Caco-2 (cell line): ENCODE measurements at places on chromosomes 16 and 17.

GRCh38 chr17:34981538-34982241, 1.4 kb downstream of the LIG3 start:
- 0 out of 2 replicates have a peak, but pooled peaks cover 10% of the 10 kb centered on the region for H3K4me1 ChIP-seq
- no peaks in the 10 kb centered on the region for H3K27me3 ChIP-seq
- H3K27ac ChIP-seq: peak overlapping the region; percentile 93
- no peak for DNase-seq
- H3K4me3 ChIP-seq: peak overlapping the region; percentile 75

- no peaks in the 10 kb centered on the region for H3K36me3 ChIP-seq
- peaks cover 5% of the 10 kb centered on the region; the same call in 1 of the 2 replicates for H3K4me1 ChIP-seq
- H3K4me3 ChIP-seq: no peak overlapping the region
- H3K27me3 ChIP-seq: no peaks in the 10 kb centered on the region
- no peak for DNase-seq
Measured at GRCh38 chr16:14539631-14540030, 90.4 kb downstream of the PARN start.

GRCh38 chr16:58913456-58913855, 179.3 kb upstream of the GOT2 start:
- H3K36me3 ChIP-seq: no peaks in the 10 kb centered on the region
- DNase-seq: no peak
- H3K4me3 ChIP-seq: no peak overlapping the region

GRCh38 chr16:57004387-57005250, 15.3 kb downstream of the NLRC5 start:
- H3K27me3 ChIP-seq: no peaks in the 10 kb centered on the region
- H3K4me3 ChIP-seq: no peak overlapping the region
- H3K36me3 ChIP-seq: no peaks in the 10 kb centered on the region
- no peak overlapping the region for H3K27ac ChIP-seq

DNA sequence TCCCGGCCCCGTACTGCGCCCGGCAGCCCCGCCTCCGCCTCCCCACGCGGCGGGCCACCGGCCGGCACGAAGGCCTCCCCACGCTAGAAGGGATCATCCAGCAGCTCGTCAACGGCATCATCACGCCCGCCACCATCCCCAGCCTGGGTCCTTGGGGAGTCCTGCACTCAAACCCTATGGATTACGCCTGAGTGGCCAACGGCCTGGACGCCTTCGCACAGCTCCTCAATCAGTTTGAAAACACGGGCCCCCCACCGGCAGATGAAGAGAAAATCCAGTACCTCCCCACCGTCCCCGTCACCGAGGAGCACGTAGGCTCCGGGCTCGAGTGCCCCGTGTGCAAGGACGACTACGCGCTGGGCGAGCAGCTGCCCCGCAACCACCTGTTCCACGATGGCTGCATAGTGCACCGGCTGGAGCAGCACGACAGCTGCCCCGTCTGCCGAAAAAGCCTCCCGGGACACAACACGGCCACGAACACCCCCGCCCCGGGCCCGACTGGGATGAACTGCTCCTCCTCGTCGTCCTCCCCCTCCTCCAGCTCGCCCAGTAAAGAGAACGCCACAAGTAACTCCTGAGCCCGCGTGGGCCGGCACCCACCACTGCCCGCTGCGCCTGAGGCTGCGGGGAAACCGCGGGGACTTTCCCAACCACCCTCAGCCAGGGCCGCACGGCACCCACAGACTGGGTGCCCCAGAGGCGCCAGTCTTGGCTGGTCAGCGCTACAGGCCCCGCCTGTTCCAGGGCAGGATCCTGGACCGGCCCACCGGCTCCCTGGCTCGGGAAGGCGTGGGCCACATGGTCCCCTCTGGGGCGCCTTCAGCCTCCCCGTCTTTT, 39.0 kb upstream of the AKAP1 start:
- no peaks in the 10 kb centered on the region for H3K27me3 ChIP-seq
- no peaks in the 10 kb centered on the region for H3K36me3 ChIP-seq
- no peak for DNase-seq
- no peaks in the 10 kb centered on the region for H3K4me1 ChIP-seq
- no peak overlapping the region for H3K27ac ChIP-seq

DNA sequence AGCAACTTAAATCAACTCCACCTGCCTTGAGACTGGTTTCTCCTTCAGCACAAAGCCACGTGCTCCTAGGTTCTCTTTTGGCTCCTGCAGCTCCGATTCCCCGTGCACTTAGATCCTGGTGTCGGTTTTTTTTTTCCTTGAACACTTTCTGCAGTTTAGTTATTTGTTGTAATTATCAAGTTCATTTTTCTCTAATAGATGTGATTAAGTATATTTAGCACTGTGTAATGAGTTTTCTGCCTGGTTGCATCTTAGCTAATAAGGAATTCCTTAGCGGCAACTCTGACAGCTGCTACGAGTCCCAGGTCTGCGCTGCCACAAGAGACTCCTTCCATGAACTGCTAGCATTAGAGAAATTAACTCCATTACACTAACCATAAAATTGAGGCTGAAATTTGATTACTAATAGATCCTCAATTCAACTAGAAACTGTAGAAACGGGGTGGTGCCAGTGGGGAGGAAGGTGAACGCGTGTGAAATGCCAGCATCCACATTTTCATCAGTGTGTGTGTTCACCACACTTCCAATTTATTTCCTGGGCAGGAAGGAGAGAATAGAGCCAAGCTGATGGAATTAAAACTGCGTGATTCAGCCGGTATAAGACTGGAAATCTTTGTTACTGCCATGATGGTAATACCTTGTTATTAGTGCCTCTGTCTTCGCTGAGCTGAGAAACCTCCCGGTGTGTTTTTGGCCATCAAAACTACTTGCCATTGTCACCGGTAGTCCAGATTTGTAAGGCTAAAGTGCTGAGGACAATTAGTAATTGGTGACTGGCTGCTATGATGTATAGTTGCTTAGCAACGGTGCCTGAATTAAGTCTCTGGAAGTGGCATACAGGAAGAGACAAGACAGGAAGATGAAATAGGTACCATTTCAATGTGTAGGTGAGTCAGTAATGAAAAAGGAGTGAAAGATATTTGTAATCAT, 232.4 kb downstream of the IRX3 start:
- no peak overlapping the region for H3K4me3 ChIP-seq
- H3K36me3 ChIP-seq: no peaks in the 10 kb centered on the region
- peaks cover 8% of the 10 kb centered on the region for H3K4me1 ChIP-seq
- H3K27me3 ChIP-seq: no peaks in the 10 kb centered on the region
- no peak for DNase-seq
- no peak overlapping the region for H3K27ac ChIP-seq

DNA sequence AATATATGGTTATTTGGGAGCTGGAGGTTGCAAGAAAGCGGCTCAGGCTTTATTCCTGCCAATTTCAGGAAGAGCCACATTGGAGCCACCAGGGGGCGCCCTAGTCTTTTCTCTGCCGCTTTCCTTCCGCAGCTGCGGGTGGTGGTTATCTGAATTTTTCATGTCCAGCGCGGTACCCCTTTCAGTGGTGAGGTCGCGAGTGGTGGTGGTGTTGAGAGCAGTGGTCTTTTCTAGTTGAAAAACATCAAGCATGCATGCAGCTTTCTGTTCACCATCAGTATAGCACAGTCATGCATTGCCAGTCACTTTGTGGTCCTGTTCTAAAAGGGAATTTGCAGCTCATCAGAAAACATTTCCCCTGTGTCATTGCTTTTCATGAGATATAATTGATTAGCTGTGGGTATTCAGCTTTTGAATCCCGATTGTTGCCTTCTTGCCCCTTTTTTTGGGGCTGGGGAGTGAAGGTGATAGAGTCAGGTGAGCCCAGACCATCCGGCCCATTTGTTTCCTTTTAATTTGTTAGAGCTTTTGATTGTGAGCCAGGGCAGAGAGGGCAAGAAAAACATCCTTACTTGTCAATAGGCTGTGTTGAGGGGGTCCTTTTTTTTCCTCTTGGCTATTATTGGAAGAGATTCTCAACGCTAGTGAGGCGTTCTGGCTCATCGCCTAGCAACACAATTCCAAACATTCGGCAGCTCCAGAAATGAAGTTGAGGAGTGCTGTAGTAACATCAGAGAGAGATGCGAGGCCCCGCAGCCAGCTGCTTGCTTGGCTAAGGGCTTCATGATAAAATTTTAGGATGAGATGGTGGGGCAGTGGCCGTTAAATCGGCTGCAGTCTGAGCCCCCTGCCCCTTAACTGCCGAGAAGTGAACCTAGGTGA, 119.0 kb downstream of the SNX29 start:
- no peaks in the 10 kb centered on the region for H3K27me3 ChIP-seq
- no peak overlapping the region for H3K27ac ChIP-seq
- H3K4me3 ChIP-seq: no peak overlapping the region
- DNase-seq: peak; percentile 63

- no peak overlapping the region for H3K27ac ChIP-seq
- DNase-seq: no peak
- H3K27me3 ChIP-seq: no peaks in the 10 kb centered on the region; the same call in 1 of the 2 replicates
- H3K36me3 ChIP-seq: no peaks in the 10 kb centered on the region
- H3K4me3 ChIP-seq: no peak overlapping the region
Measured at GRCh38 chr17:79465011-79465680, 145.7 kb downstream of the RBFOX3 start.

GRCh38 chr16:24955975-24956731, 59.0 kb downstream of the ARHGAP17 start:
- H3K36me3 ChIP-seq: peaks cover 4% of the 10 kb centered on the region
- H3K4me3 ChIP-seq: no peak overlapping the region
- DNase-seq: no peak
- no peaks in the 10 kb centered on the region for H3K27me3 ChIP-seq
- H3K27ac ChIP-seq: no peak overlapping the region
- H3K4me1 ChIP-seq: no peaks in the 10 kb centered on the region

GRCh38 chr17:50203086-50203485, 1.7 kb upstream of the COL1A1 start:
- 0 out of 2 replicates have a peak, but pooled peaks cover 1% of the 10 kb centered on the region for H3K27me3 ChIP-seq
- no peaks in the 10 kb centered on the region for H3K36me3 ChIP-seq
- no peak overlapping the region for H3K4me3 ChIP-seq
- H3K27ac ChIP-seq: no peak overlapping the region
- peaks cover 36% of the 10 kb centered on the region for H3K4me1 ChIP-seq

DNA sequence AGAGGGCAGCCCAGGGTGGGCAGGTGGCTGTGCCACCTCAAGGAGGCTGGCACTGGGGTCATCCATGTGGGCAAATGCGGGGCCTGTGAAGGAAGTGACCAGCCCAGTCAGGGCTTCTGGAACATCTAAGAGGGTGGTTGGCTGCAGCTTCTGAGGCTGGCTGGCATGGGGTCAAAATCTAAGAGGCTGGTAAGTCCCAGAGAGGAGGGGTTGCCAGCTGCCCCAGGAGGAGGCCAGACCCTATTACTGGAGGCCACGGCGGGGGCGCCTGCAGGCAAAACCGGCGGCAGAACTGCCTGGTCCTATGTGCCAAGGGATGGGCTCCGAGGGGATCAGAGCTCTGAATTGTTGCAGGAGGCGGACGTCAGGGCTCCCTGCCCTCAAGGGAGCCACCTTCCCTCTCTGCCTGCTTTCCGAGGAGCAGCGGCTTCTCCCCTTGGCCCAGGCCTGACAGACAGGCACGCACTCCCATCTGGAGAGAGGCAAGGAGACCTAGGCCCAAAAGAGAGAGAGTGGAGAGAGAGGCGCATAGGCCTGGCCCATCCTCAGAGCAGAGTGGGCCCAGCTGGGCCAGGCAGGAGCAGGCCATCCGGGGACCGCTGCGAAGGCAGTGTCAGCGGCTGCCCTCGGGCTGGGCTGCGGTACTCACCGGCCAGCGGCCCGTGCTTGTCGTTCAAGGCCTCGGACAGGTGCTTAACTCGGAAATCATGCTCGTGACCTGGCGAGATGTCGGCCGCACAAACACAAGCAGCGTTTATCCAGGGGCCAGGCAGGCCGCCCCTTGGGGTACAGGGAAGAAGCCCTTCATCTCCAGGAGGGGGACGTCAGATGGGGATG, 10.9 kb downstream of the ZACN start:
- peaks cover 8% of the 10 kb centered on the region for H3K36me3 ChIP-seq
- H3K4me3 ChIP-seq: no peak overlapping the region
- no peak for DNase-seq
- no peak overlapping the region for H3K27ac ChIP-seq

GRCh38 chr17:14510136-14510535, 209.3 kb downstream of the HS3ST3B1 start:
- no peak overlapping the region for H3K27ac ChIP-seq
- H3K27me3 ChIP-seq: no peaks in the 10 kb centered on the region

DNA sequence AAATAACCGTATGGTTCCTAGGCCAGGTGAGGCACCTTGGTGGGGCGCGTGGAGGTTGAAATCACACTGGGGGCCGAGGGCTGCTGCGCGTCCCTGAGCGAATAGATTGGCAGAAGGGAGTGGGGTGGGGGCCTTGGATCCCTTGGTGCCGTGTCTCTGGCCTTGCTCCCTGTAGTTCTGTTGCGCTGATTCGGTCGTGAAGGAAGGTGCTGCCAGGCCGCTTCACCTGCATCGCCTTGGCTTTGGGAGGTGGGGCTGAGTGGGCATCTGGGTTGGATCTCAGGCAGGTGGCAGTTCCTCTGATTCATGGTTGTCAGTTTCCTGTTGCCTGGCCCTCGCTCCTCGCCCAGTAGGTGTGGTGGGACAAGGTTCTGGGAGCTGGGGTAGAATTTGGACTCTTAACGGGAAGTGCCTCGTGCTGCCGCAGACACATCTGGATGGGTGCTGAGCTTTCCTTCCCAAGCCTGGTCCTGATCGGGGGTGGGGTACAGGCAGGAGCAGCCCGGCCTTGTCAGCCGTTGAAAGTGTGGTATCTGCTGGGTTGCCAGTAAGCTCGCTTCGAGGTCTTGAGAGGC, 30.1 kb downstream of the PGS1 start:
- H3K36me3 ChIP-seq: peaks cover 8% of the 10 kb centered on the region
- H3K4me3 ChIP-seq: no peak overlapping the region
- H3K4me1 ChIP-seq: peaks cover 51% of the 10 kb centered on the region
- no peak for DNase-seq

DNA sequence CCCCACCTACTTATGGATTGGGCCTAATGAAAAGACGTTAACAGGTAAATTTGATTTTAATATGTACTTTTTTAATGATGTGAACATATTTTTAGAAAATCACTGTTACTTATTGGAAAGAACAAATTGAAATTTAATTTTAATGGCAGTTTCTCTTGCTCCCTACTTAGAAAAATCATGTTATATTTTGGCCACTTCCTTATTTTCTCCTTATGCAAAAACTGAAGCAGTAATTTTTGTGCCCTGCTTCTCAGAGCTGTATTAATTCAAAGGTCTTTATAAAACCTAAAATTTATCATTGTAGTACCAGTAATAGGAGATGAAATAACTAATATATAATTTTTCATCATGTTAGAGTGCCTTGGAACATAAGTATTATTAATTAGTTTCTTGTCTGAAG, 2.8 kb downstream of the ZPBP2 start:
- H3K27ac ChIP-seq: no peak overlapping the region
- H3K27me3 ChIP-seq: no peaks in the 10 kb centered on the region
- H3K4me3 ChIP-seq: no peak overlapping the region
- no peak for DNase-seq
- H3K4me1 ChIP-seq: no peaks in the 10 kb centered on the region
- no peaks in the 10 kb centered on the region for H3K36me3 ChIP-seq

GRCh38 chr16:64882078-64882784, 239.6 kb downstream of the CDH11 start:
- no peaks in the 10 kb centered on the region for H3K27me3 ChIP-seq
- H3K27ac ChIP-seq: no peak overlapping the region
- DNase-seq: no peak
- no peak overlapping the region for H3K4me3 ChIP-seq
- H3K4me1 ChIP-seq: no peaks in the 10 kb centered on the region
- H3K36me3 ChIP-seq: no peaks in the 10 kb centered on the region
